Activated gamma-delta T cell (primary cell): ENCODE measurements at places on chromosomes 1 and 21.

DNA sequence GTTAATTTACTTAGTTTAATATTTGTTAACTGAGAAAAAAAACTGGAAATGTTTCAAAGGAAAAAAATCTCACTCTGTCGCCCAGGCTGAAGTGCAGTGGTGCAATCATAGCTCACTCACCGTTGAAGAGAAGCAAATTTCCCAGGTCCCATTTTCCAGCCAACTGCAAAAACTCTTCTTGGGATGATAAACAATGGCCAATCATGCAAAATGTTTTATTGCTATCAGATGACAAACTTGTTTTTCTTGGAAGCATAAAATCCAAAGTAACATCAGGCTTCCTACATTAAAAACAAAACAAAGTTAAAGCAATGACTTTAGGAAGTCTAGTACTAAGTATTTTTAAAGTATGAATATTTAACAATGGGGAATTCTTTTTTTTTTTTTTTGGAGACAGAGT lies 84.9 kb downstream of the LYST start:
- no peak for DNase-seq

- no peak for DNase-seq
These were observed 78.3 kb upstream of the KCNK2 start for GRCh38 chr1:215004121-215004827.

- DNase-seq: no peak
These were observed 27.7 kb upstream of the C1orf159 start for GRCh38 chr1:1143636-1144035.

DNA sequence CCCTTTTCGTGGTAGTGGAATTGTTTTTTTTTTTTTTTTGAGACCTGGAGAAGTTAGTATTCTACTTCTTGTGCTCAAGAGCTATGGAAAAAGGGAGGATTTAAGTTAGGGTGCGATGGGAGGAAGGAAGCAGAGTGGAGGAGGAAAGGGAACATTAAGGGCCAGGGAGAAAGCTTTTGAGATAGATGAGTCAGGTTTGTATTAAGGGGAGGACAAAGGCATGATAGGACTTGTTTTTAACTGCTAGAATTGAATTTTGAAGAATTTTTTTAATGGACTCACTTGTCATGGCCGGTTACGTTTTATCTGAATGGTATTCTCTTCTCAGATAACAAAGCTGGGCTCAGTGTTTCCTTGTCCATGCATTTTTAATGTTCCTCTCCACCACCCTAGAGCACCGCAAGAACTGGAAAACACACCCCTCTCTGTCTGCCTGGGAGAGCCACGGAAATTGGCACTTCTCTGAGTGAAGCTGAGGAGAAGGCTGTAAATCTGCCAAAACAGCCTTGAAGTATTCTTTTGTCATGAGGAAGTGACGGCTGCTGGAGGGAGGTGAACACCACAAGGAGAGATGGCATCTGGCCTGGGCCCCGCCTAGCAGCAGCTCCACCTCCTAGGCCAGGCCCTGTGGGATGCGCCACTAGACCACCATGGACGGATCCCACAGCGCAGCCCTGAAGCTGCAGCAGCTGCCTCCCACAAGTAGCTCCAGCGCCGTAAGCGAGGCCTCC lies 3.5 kb downstream of the NIPAL3 start:
- no peak for DNase-seq

DNA sequence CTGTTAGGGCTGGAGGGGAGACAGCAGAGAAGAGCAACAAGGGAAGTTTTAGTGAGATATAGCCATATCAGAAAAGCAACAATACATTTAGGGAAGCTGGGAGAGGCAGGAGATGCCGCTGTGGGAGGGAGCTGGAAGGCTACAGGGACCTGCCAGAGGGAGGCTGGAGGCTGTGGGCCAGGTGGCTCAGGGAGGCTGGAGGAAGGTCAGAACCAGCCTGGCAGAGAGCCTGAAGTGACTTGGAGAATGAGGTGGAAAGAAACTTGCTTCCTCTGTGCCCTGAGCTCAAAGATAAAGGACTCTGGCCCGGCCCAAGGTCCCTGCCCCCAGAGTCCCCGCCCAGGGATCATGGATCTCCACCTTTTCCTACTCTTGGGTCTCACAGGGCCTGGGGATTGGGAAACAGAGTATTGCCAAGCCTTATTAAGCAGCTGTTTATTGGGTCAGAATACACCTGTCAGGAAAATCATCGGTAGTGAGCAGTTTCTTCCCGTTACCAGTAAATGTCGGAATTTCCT lies 85.9 kb downstream of the KIF26B start:
- DNase-seq: no peak

DNA sequence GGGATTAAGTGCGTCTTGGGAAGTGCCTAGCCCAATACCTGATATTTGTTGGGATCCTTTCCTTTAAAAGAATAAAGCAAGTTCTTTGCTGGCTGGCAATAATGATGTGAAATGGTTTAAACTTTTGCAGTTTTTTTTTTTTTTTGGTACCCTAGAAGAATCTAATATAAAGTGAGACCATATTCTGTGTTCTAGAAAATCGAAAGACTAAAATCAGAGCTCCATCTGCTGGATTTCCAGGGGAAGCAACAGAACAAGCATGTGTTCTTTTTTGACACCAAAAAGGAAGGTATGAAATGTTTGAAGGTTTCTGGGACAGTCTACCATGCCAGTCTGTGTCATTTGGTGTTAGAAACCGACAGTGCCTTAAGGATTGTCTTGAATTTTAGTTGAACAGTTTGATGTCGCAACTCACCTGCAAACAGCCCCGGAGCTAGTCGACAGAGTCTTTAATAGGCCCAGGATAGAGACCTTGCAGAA lies 6.4 kb downstream of the UTP11 start:
- DNase-seq: no peak

DNA sequence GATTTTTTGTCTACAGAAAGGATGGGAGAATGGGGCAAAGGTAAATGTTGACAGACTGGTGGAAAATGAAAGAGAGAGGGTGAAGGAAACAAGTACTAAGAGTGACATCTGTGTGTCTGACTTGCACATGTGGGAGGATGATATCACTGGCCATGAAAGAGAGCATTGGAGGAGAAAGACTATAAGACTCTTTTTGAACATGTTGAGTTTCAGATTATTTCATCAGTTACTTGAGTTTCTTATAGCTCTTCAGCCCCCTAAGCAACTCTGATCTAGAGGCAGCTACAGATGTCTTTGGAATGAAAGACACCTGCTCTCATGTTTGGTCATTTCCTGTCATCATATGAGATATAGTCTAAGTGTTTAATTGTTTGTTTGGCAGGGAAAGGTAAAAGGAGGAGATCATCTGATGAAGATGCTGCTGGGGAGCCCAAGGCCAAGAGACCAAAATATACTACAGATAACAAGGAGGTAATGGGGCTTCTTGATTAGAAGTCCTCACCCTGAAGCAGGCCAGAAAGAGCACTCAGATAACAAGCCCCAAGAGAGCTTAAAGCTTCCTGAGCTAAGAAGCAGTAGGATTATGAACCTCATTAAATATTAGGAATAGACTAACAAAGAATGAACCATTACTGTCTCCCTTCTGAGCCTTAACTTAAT lies 4.5 kb downstream of the POLR3C start:
- no peak for DNase-seq

- DNase-seq: no peak
These were observed 135.3 kb upstream of the EDN2 start for GRCh38 chr1:41619511-41620364.

- no peak for DNase-seq
These were observed 22.5 kb downstream of the SESN2 start for GRCh38 chr1:28281608-28282425.

DNA sequence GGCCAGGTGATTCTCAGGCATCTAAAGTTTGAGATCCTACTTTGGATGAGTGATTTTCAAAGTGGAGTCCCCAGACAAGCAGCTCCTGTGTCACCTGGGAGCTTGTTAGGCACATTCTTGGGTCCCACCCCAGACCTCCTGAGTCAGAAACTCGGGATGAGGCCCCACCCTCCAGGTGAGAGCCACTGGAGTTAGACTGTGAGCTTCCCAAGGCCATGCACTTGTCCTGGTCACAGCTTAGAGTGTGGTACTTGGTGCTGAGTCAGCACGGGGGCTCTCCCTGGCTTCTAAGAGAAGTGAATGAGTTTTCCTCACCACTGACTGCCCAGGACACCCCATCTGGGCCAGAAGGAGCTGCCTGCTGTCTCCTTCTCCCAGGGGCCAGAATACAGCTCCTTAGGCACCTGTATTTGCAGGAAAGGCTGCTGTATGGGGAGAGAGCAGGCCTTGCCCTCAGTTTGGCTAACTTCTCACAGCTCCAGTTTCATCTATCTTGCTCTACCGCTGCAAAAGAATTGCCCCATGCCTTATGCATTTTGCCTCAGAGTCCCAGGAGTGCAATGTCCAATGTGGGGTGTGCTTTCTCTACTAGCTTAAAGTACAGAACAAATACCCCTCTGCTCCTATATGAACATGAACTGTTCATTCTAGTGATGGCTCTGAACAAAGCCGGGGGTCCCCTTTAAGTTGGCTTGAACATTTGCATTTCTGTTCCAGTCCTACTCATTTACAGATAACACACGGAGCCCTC lies 98.1 kb downstream of the PSMG1 start:
- no peak for DNase-seq

GRCh38 chr1:218717575-218717974 lies 372.4 kb downstream of the TGFB2 start:
- DNase-seq: no peak

GRCh38 chr1:192949783-192950182 lies 109.4 kb downstream of the UCHL5 start:
- DNase-seq: no peak

DNA sequence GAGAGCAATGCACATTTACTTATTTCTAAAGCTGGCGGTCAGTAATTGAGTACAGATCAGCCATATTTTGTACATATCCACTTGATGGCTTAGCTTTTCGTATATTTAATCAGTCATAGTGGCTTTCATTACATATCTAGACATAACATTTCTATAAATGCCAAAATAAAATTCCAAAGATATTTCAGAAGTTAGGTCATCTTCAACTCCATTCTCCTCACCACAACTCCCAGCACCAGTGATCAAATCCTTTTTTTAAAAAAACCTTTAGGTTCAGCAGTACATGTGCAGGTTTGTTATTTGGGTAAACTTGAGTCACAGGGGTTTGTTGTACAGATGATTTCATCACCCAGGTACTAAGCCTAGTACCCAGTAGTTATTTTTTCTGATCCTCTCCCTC lies 53.9 kb upstream of the GNG4 start:
- no peak for DNase-seq

DNA sequence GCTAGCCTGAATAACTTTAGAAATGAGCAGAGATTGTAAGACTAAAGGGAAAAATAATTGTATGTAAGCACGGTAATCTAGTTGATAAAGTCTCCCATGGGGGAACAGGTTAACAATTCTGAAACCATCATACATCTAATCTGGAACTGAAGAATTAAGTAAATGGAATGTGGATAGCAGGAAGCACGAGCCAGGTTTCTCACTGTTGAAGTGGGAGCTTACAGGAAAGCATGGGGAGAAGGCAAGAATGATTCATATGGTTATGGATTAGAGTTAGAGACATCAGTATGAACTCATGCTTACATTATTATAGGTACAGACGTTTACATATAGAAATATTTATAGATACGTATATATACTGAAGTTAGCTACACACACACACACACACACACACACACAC lies 83.0 kb downstream of the LEPR start:
- no peak for DNase-seq

- DNase-seq: no peak
These were observed 24.3 kb downstream of the F13B start for GRCh38 chr1:197042676-197043341.

DNA sequence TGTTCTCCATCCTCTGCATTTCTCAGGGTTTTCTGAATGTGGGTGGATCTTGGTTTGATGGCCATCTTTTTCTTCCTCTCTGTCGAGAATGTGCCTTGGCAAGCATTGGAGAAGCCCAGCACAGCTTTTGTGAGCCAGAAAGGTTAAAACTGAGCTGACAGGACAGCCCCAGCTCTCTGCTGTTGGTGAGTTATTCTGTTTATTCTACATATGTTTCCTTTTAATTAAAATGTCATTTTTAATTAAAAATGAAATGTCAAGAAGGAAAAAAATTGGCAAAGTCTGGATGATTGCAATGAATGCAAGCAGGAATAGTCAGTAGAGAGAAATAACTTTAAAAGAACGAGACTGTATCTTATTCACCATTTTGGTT lies 325.8 kb downstream of the PTBP2 start:
- no peak for DNase-seq

DNA sequence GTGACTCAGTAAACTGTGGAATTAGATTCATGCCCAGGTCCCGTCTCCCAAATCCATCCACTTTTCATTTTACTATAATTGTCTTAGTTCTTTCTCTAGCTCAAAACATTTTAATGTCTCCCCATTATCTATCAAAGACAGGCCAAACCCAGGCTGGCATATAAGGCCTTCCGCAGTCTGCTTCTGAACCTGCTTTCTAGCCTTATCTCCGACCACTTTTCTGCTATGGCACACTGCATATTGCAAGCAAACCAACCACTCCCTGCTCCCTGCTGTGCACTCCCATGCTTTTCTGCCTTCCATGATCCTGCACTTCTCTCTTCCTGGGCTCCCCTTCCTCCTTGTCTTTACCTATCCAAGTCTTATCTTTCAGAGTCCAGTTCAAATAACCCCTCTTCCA lies 17.3 kb upstream of the PIGM start:
- no peak for DNase-seq

DNA sequence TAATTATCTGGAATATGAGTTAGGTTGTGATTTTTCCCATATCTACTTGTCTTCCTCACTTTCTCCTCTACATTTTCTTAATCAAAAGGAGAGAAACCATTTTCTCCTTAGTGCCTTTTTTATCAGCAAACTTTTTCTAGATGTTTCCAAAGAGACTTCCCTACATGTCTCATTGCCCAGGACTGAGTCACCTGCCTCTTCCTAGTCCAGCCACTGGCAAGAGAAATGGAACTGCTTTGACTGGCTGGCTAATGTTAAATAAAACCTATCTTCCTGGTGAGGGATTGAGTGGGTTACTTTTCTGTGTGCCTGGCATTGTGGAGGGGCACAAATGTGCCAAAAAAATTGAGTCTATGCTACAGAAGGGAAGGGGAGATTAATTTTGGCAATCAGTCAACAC lies 52.1 kb upstream of the CD5L start:
- no peak for DNase-seq

DNA sequence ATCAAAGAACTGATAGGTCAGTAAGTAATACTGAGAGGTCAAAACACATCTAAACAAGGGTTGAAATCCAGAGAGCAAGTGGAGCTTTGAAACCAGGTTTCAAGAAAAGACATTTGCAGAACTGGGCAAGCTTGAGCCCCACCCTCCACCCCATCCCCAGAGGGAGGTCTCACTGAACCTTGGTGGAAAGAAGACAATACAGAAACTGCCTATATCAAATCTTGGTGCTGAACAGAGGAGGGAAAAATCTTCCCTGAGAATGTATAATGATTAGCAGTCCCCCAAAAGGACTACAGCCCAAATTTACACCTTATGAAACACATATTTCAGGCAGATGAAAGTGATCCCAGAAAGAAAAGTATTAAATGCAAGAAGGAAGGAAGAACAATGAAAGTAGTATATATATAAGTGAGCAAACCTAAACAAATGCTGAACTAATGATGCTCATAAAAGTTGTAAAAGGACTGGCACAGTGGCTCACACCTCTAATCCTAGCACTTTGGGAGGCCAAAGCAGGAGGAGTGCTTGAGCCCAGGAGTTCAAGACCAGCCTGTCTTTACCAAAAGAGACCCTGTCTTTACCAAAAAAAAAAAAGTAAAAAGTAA lies 12.4 kb downstream of the ZBTB17 start:
- no peak for DNase-seq

- DNase-seq: no peak
These were observed 4.8 kb upstream of the SARS1 start for GRCh38 chr1:109208836-109209463.
